ENCODE measurements at places on chromosomes 7 and 10.

DNA sequence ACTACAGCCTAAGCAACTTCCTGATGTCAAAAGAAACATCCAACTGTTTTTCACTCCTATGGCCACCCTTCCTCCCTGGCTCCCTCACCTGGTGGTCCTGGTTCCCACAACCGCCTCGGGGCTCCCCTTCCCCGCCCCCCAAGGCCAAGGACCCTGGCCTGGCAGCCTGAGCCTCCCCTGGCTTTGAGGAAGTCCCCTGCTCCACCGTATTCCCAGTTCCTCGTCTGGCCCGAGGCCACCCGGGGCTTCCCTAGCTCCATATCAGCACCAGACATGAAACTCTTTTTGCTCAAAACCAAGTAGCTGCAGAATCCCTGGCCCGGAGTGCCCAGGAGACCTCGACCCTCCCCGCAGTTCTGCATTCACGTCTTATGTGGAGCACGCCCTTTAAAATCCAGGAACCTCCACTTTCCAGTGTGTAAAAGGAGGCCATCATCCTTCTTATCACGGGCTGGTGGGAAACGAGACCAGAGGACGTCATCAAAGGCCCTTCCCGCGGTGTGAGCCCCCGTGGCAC, 82.9 kb downstream of the PRKAG2 start:
- peak; percentile 27 for DNase-seq

DNA sequence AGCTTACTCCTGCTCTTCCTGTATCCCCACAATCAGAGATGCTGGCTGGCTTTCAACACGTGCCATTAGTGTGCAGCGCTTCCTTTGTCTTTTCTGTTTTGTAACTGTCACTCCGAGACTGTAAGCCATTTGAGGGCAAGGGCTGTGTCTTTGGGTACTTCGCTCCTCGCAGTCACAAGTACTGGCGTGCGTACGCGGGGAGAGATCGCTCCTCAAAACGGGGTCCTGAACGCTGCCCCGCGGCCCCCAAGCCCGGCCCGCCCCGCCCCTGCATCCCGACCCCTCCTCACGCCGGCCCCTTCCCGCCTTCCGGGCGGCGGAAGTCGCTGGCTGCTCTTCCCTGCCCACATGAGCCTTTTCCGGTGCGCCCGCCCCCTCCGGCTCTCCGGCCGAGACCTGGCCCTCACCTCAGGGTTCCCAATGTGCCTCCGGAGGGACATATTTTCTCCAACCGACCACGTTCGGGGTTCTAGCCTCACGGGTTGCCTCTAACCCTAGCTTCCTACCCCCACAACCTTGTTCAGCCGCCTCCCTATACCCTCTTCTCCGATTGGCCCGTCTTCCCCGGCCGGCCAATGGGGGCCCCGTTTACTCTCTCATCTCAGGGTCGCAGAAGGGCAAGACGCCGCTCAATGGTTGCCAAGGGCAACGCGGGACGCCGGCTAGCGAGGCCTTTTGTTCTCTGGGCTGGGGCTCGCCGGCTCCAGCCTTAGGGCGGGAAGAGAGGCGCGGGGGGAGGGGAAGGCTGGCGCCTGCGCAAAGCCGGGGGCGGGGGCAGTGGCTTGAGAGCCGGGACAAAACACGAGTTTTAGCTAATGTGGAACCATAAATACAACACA, at the start of gene CEP41:
TSS of gene CEP41 (minus strand) at position 490 of the 839 bp plus-strand sequence. CDS start at position 440, 50 bp downstream.
- DNase-seq = peak; percentile 98

- DNase-seq = no peak
Measured at GRCh38 chr7:121102619-121103018, 114.1 kb downstream of the CPED1 start.

DNA sequence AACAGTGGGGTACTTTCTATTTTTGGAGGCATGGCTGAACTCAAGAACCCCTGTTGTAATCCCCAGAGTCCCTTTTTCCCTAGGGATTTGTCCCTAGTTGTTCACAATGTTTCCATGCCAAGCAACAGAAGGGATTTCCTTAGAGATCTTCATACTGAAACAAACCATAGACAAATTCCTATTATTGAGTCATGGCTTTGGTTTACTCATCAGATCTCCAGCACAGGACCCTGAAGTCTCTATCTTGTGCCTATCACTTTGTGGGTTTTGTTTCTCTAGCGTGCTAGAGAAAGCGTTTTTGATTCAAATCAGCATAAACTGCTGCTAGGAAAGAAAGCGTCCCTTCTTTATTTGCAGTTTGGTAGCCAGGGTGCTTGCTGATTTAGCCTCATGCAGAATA, 165.0 kb downstream of the BAMBI start:
- no peak for DNase-seq

DNA sequence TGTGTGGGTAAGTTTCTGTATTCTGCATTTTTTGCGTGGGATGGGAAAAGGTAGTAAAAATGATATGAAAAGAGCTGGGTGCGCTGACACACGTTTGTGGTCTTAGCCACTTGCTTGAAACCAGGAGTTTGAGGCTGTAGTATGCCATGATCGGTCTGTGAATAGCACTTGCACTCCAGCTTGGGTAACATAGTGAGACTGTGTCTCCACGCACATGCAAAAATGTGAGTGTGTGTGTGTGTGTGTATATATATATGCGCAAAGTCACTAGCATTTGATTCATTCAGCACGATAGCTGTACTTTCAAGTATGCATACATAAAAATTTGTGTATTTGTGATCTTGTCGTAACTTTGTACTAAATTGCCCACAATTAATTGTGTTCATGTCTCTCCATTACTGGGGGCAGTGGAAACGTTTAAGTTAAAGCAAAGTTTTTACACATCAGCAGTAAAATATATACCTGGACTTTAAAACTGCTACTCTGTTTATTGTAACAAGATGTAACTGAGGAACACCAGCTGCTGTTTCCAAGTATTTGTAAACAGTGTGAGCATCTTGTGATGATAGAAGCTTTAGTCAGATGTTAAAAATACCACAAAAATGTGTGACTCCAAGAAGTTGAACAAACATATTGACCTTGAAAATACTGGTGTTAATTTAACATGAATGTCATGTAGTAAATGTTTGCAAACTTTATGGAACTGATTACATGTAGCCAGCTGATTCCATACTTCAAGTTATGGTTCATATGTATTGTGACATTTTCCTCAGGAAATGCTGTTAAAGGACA, 1.6 kb downstream of the ZRANB1 start:
- no peak for DNase-seq

GRCh38 chr7:107145067-107145838, 23.6 kb upstream of the HBP1 start:
- DNase-seq = no peak

DNA sequence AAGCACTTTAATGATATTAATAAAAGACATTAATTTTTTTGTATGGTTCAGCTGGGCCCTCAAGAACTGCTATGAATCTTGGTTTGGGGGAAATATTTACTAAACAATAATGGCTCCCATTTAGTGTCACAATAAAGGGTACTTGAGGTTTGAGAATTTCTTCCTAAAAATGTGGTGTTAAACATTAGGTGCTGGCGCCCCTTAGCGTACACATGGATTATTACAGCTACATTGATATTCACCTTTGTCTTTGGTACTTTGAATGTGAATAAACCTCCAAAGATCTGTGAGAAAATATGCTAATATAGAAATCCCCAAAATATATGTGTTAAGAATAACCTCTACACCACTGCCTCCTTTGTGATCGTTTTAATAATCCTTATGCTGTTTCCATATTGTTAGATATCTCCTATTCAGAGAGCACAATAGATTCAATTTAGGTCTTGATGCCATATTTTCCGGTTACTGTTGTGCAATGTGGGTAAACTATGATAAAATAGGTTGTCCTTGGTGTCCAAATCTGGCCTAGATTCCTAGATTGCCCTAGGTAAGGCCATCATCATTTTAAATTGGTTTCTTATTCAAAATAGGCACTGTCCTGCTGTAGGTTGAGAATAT, 161.8 kb upstream of the CACNA2D1 start:
- DNase-seq = peak; percentile 15

DNA sequence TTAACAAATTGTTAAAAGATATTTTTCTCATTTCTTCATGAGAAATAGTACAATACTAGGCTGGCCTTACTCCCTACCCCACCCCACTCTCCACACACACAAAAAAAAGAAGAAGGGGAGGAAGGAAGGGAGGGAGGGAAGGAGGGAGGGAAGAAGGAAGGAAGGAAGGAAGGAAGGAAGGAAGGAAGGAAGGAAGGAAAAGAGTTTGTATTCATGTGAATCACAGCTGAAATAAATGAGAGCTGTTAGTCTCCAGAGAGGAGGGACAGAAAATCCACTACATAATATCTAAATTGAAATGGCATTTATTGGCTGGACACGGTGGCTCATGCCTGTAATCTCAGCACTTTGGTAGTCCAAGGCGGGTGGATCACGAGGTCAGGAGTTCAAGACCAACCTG, 57.8 kb downstream of the SEMA3A start:
- DNase-seq = no peak

GRCh38 chr10:63636812-63637211, 115.6 kb downstream of the REEP3 start:
- DNase-seq = no peak

DNA sequence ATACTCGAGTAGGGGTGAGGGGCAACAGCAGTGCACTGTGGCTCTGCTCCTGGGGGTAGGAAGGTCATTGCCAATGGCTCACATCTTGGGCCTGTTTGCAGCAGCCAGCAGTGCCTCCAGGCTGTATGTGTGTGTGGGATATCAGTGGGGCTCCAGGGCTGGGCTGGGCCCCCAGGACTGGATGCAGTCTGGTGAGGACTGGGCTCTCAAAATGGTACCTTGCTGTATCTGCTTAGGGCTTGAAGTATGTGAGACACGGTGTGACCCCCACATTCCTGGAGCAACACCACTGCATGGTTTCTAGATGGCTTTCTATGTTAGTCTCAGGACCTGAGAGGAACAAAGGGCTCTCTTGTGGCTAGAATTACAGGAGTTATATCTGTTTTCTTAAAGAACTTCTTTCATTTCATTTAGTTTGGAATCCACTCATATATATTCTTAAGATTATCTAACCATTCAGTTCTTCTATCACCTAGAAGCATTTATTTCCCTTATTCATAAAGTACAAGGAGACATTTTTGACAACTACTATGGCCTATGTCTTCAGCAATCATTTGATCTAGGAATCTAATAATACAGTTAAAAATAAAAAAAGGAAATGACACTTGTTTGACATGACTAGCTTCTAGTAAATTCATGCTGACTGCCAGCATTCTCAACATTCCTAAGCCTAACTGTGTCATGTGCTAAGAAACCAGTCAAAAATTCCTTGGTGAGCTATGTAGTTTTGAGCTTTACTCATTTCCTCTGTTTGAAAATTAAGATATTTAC, 443.2 kb upstream of the SEMA3A start:
- DNase-seq = no peak

DNA sequence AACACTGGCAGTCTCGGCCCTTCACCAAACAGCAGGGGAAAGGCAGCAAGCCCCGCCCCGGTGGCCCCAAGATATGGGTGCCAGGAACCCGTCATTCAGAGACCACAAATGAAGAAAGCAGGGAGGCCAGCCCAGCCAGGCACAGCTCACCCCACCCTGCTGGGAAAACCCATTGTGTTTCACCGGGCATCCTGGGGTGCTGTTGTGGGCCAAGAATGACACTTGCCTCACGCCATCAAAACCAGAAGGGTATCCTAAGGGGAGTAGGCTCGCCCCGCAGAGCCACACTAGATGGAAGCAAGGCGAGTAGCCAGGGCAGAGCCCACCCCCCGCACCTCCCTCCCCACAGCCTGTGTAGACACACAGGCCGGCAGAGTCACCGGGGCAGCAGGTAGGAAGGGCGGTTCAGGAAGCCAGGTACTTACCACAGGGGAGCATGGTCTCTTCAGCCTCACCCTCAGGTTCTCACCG, 72.5 kb upstream of the KCNMA1 start:
- no peak for DNase-seq

- DNase-seq = no peak
Measured at GRCh38 chr10:129382401-129382800, 84.6 kb upstream of the MGMT start.

- DNase-seq = peak; percentile 64
Measured at GRCh38 chr10:107692072-107692471, 527.6 kb upstream of the SORCS1 start.

DNA sequence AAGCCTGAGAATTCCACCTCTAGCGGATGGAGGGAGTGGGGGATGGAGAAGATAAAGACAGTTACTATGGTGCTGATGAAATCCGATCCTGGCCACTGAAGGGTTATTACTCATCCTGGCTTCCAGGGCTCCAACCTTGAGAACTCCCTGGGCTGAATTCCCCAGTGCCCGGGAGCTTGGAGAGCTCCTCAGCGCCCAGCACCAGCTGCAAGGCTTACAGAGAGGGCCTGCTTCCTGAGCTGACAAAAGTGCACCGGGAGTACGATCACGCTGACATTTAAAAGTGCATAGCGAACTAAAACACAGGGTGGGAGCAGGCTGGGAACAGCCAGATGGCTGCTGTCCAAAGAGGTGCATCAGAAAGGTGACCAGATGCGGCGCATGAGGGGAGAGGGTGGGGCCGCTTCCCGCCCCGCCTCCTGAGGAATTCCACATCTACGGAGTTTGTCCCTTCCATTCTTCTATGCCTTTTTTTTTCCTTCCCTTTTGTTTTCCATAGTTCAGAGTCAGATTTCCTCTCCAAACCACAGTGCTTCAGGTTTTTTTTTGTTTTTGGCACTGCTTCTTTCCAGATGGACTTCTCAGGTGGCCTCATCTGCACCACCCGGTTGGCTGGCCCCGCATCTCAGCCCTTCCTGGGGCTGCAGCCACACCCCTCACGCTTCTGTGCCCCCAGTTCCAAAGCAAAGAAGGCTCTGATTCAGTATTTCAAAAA, 62.4 kb upstream of the MKRN1 start:
- no peak for DNase-seq

- no peak for DNase-seq
Measured at GRCh38 chr7:35012160-35012559, 25.1 kb downstream of the DPY19L1 start.

DNA sequence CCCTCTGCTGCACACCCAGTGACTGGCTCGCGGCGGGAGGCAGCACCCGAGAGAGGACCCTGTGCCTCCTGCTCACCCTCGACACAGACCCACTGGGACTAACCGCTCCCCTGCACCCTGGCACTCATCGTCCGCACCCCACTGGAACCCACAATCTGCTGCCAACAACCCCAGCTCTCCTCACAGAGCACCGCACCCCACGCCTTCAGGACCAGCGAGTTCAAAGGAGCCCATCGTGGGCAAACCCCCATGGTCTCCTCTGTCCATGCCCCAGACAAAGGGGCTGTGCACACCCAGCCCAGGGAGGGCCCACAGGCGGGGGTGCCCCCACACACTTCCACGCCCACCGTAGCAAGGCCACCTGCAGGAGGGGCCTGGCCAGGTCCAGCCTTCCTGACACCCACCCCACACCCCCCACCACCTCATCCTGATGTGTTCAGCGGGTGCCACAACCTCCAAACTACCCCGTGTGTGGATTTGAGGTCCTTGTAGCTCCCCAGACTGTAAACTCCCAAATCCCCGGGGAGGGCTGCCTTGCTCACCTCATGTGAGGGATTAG, 14.0 kb downstream of the RASGEF1A start:
- DNase-seq = no peak

- DNase-seq = no peak
Measured at GRCh38 chr7:69912846-69913245, 314.6 kb downstream of the AUTS2 start.

- DNase-seq = no peak
Measured at GRCh38 chr7:91603707-91604106, 276.8 kb downstream of the MTERF1 start.
